Bronchial smooth muscle cell (primary cell): ENCODE measurements at places on chromosomes 12 and 14. TPM values are rescaled to one million over a fixed set of nuclear protein-coding genes. Genes with fewer than 3 reads are reported as not detected.

Gene PKP2
- under 0.01 TPM in 1 of 2 replicates, not detected in the other for total RNA-seq

Gene MMP14
- 338 and 428 TPM in 2 replicates for total RNA-seq

Gene GUCY2C
- under 0.01 TPM in 1 of 2 replicates, not detected in the other for total RNA-seq

Gene ZNF891
- total RNA-seq, result 0.79 and 0.94 TPM in 2 replicates

Gene GCN1
- 65.5 and 66.7 TPM in 2 replicates for total RNA-seq

Gene PRMT5
- 36.6 and 40.4 TPM in 2 replicates for total RNA-seq

Gene USP5
- total RNA-seq, result 77.2 and 79.0 TPM in 2 replicates

Gene TAS2R13
- 0.69 and 0.95 TPM in 2 replicates for total RNA-seq

Gene OLR1
- 0.16 TPM in 1 of 2 replicates, not detected in the other for total RNA-seq

Gene CDCA4
- total RNA-seq, result 7.3 and 8.9 TPM in 2 replicates

Gene EIF2S3B
- 0.34 and 0.95 TPM in 2 replicates for total RNA-seq

Gene ADGRD1
- total RNA-seq, result 0.47 and 10.8 TPM in 2 replicates

Gene TTC6
- under 0.01 TPM in 1 of 2 replicates, not detected in the other for total RNA-seq
